ENCODE measurements at places on chromosomes 12 and 14.

- no peak for DNase-seq
Measured at GRCh38 chr12:102114212-102114611, 5.7 kb downstream of the NUP37 start.

GRCh38 chr12:108783446-108783845 is 52.1 kb upstream of the CORO1C start:
- no peak for DNase-seq

GRCh38 chr14:56211844-56212243 is 93.6 kb downstream of the PELI2 start:
- no peak for DNase-seq

DNA sequence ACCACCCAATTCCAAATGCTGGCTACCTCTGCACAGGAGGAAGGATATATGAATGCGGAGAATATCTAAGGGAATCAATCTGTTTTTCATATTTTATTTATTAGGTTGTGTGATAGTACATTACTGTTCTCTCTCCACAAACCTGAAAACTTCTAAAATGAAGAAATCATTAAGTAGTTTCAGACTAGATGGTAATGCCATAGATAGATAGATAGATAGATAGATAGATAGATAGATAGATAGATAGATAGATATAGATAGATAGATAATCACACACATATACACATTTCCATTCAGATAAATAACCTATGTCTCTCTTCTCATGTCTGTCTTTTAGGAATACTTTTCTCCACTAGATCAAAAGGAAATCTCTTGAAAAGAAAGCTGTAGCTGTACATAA is 126.1 kb upstream of the TSPAN8 start:
- DNase-seq, result no peak

- DNase-seq, result peak; percentile 70
Measured at GRCh38 chr14:91173221-91173670, 59.4 kb downstream of the DGLUCY start.

- no peak for DNase-seq
Measured at GRCh38 chr14:76546426-76547221, 170.7 kb downstream of the ESRRB start.

GRCh38 chr14:84963518-84963917 is 566.4 kb upstream of the FLRT2 start:
- DNase-seq, result no peak

DNA sequence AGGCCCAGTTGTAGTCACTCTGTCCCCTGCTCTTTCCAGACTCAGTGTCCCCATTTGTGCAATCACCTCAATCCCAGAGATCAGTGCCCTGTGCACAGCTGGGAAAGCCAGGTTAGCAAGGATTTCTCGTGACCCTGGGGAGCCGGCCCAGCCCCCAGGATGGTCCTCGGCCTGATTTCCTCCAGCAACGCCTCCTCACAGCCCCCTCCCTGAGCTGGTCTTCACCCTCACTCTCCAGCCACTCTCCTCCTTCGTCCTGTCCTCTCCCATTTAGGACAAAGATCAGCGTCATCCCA is 194.8 kb upstream of the C14orf180 start:
- no peak for DNase-seq

DNA sequence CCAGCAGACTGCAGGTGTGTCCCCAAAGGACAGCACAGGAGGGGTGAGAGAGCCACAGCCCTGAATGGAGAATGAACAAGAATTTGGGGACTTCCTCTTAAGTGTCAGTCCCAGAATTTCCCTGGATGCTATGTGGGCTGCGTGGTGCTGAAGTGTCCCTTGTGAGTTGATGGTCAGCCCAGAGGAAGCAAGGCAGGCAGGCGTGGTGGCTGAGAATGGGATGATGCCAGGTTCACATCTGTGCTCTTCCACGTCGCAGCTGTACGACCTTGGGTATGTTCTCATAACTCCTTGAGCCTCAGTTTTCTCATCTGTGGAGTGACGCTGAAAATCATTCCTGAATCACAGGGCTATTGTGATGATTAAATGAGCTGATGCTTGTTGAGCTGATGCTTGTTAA is 62.1 kb upstream of the GPATCH2L start:
- DNase-seq, result no peak

Measured in activated T-cell treated with anti-CD3 and anti-CD28 coated beads for 4 hours (primary cell).